Large intestine (tissue), 12 donors: ENCODE measurements at places on chromosomes 4 and X. TPM values are rescaled to one million over a fixed set of nuclear protein-coding genes. Genes with fewer than 3 reads are reported as not detected.

DNA sequence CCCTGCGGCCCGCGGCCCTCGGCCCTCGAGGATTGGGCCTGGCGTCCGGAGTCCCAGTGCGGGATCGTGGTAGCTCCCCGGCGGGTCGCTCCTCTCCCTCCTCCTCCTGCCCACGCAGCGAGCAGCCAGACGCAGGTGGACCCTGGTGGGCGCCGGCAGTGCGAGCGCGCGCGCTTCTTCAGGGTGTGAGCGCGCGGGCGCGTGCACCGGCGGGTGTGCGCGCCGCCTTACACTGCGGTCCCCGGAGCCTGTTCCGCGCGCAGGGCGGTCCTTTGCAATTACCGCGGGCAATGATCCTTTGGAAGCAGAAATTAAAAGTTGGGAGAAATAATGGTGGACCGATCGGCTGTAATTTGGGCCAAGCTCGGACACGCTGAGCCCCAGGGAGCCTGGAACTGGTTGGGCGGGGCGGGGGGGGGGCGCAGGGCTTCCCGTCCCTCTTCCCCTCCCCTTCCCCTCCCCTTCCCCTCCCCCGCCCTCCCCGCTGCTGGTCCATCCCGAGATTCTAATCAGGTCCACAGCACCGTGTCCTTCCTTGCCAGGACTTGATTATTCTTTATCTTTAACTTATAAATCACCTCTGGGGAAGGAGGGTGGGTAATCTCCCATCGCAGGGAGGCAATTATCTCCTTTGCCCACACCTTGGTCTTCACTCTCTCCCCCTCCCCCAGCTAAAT lies 1.6 kb upstream of the NKX1-1 start:
- DNase-seq: no peak

DNA sequence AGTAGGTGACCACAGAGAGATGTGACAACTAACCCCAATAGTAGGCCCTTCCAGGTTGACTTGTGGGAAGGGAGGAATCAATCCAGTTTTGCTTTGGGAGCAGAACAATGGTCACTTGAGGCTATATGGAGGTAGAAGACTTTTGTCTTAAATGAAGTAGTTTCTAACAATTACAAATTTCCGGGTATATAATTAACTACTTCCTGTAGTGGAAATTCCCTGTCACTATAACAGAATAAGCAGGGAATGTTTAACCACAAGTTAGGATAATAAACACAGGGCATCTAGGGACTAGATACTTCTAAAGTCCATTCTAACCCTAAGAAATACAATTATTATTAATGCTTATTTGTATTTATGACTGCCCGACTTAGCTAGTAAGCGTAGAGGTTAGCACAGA lies 99.0 kb upstream of the TRPC3 start:
- DNase-seq: no peak

Gene NAP1L3
- 8.9 TPM for polyA plus RNA-seq

DNA sequence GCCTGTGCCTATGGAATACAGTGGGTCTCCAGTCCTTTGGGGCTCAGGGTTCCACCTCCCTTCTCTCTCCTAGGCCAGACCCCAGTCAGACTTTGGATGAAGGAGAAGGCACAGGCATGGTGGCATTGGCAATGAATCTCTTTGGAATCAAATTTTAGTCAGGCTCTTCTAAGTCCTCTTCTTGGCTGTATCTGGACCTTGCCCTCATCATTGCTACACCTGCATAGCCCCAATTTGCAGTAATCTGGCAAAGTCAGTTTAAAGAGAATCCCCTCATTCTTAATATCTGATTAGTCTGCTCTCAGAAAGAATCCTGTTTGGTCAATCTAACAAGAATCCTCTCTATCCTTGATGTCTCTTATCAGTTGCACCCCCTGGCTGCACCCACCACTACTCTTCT lies 77.6 kb downstream of the SLC16A2 start:
- DNase-seq: no peak

Gene CT45A10
- polyA plus RNA-seq: not detected

Gene ABCG2
- 5.7 TPM for polyA plus RNA-seq

Gene RHOXF2
- not detected for polyA plus RNA-seq
